ENCODE measurements at places on chromosomes 2 and 18. TPM values are rescaled to one million over a fixed set of nuclear protein-coding genes. Genes with fewer than 3 reads are reported as not detected.
A peak's percentile ranks its signal among the peaks of the same experiment; 100 is the strongest.

DNA sequence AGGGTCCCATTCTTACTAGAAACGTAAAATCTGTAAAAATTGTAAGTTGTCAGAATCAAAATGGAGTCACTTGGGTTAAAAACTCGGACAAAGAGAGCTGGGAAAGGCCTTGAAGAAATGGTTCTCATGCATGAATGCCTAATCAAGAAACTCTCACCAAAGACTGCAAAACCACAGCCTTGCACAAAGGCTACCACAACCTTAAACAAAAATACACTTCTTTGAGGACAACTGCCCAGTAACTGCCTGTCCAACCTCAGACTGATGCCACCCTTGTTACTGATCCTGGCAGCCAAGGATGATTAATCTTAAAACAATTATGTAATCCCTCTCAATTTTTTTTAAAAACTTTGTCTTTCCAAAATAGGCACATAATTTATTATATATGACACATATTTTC, 299.3 kb downstream of the CCDC85A start:
- no peaks in the 10 kb centered on the region for H3K27me3 ChIP-seq
- H3K4me1 ChIP-seq: no peaks in the 10 kb centered on the region
- H3K36me3 ChIP-seq: no peaks in the 10 kb centered on the region
- no peak overlapping the region for H3K4me3 ChIP-seq
- no peak for DNase-seq

DNA sequence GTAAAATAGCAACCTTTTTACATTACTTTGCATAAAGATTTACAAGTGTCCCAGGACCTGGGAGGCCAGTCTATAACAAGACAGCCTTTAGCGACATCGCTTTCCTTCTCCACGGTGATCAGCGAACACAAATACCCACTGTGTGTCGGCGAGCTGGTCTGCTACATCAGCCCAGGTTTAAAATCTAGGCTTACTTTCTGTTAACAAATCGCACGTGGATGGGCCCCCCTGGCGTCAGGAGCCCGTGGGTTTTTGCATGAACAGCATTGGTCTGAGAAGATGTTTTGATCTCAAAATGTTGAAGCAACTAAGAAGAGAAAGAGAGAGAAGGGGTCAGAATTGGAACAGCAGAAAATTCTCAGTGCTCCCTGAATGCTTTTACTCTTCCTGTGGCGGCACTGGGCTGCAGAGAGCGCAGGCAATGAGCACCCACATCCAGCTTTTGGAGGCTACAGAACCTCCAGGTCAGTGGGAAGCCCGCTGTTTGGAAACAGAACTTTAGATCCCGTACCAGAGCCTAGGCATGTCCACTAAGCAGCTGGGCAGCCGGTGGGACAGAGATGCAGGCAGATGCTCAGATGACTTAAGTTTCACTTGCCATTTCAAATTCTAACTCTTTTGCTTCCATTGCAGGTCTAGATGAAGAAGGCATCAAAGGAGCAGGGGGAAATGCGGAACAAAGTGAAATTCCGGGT, 32.9 kb downstream of the CYP27C1 start:
- H3K27ac ChIP-seq: no peak overlapping the region
- no peaks in the 10 kb centered on the region for H3K4me1 ChIP-seq
- H3K27me3 ChIP-seq: no peaks in the 10 kb centered on the region
- H3K4me3 ChIP-seq: no peak overlapping the region
- 0 out of 2 replicates have a peak, but pooled peaks cover 4% of the 10 kb centered on the region for H3K36me3 ChIP-seq

DNA sequence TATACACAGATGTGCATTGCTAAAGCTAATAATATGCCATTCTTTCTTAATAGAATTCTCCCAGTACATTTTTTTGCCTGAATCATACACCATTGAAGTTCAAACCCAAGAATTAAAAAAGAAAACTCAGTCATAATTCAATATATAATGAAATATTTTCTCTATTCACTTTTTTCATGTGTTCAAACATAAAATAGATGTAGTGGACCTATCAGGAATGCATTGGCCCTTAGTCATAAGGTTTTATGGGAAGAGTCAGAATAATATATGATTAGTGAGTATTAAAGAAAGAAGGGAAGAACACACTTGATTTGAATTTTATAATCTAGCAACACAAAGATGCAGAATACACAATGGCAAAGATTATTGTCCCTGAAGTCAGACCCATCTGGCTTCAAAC, 297.0 kb upstream of the COL3A1 start:
- DNase-seq: no peak
- no peaks in the 10 kb centered on the region for H3K36me3 ChIP-seq
- H3K27ac ChIP-seq: no peak overlapping the region
- H3K4me3 ChIP-seq: no peak overlapping the region
- H3K4me1 ChIP-seq: no peaks in the 10 kb centered on the region

HNMT gene
- total RNA-seq: 16.6 TPM

DNA sequence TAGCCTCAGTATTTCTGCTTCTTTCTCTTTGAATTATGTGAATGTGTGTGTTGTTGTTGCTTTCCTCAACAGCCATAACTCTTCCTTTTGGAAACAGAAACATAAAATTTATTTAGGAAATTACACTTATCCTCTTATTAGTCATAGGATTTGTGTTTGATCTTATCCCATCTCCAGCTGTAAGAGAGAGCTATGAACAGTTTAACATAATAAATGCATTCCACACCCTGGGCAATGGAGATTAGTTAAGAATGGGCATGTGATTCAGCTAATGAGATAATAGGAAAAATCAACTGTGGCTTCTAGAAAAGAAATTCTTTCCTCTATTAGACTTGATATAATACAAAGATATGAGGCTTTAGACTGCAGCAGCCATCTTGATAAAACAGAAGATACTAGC, 55.0 kb downstream of the SCN7A start:
- H3K27ac ChIP-seq: no peak overlapping the region
- DNase-seq: no peak
- no peaks in the 10 kb centered on the region for H3K27me3 ChIP-seq
- H3K4me3 ChIP-seq: no peak overlapping the region

- no peak overlapping the region for H3K27ac ChIP-seq
- no peak overlapping the region for H3K4me3 ChIP-seq
- H3K36me3 ChIP-seq: no peaks in the 10 kb centered on the region
- no peak for DNase-seq
- no peaks in the 10 kb centered on the region for H3K27me3 ChIP-seq
Observed at GRCh38 chr18:32930695-32931301, 158.0 kb upstream of the KLHL14 start.

ALPP gene
- 47.5 TPM for total RNA-seq

DNA sequence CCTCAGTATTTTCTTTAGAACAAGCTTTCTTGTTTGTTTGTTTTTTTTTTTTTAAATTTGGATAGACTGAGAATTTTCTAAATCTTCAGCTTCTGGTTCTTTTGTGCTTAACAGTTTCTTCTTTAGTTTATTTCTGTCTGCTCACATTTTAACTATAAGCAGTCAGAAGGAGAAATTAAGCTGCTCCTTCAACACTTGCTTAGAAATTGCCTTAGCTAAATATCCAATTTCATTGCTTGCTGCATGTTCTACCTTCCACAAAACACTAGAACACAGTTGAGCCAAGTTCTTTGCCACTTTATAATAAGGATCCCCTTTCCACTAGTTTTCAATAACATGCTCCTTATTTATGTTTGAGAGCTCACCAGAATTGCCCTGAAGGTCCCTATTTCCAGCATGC, 57.7 kb downstream of the NBEAL1 start:
- H3K36me3 ChIP-seq: peaks cover 4% of the 10 kb centered on the region
- peaks cover 5% of the 10 kb centered on the region for H3K4me1 ChIP-seq
- H3K27me3 ChIP-seq: no peaks in the 10 kb centered on the region
- H3K27ac ChIP-seq: no peak overlapping the region

- H3K4me3 ChIP-seq: no peak overlapping the region
- DNase-seq: no peak
- no peaks in the 10 kb centered on the region for H3K36me3 ChIP-seq
- H3K27ac ChIP-seq: no peak overlapping the region
- no peaks in the 10 kb centered on the region for H3K27me3 ChIP-seq
Observed at GRCh38 chr2:29000481-29000880, 19.4 kb downstream of the TOGARAM2 start.

DYSF gene
- 10.6 TPM for total RNA-seq

DNA sequence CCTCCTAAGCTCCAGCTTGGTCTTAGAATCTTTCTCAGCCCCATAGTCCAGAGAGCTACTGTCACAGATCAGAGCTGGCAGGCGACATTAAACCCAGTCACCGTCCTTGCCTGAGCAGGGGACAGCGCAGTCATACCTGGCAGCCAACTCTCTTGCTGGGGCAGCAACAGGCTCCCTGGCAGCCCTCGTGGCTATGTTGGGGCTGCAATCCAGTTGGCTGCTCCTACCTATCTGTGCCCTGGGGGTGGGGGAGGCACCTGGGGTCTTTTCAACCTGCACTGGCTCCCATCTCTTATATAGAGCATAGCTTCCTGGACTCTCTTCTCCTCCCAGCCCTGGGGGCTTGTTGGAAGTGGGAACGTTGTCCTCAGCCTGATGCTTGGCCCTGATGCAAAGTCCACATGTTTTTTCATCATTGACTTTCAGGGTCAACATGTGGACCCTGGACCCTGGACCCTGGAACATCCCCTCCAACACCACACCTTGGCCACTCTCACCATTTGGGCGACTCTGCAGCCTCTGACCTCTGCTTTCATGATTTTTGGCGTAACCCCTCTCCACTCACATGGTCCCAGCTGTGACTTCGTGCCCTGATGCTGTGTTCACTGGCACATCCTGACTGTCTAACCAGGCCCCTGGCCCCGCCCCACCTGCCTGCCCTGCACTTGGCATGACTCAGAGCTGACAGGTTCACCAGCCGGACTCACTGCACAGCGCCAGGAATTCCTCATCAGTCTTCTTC, 45.6 kb downstream of the ATOH8 start:
- H3K27ac ChIP-seq: no peak overlapping the region
- peak; percentile 73 for DNase-seq
- no peaks in the 10 kb centered on the region for H3K36me3 ChIP-seq
- H3K4me3 ChIP-seq: no peak overlapping the region
- peaks cover 10% of the 10 kb centered on the region for H3K4me1 ChIP-seq

NT5C1B gene
- not detected for total RNA-seq

- H3K27ac ChIP-seq: no peak overlapping the region
- H3K4me3 ChIP-seq: no peak overlapping the region
- peak; percentile 62 for DNase-seq
- H3K4me1 ChIP-seq: peaks cover 45% of the 10 kb centered on the region
Observed at GRCh38 chr2:216632346-216632951, 771 bp upstream of the IGFBP2 start.

DNA sequence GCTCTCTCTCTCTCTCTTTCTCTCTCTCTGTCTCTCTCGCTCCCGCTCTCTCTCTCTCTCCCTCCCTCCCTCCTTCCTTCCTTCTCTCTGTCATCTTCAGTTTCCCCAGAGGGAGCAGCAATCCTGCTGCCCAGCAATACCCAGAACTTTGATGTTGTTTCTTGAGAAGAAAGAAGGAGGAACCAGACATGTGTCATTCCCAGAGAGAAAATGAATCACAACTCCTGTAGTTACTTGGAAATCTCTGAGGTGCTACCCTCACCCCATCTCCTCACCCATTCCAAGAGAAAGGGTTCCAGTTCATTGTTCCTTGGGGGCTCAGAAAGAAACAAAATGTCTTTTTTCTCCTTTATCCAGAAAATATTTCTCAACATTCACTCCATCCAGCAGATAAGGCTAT, 449.1 kb downstream of the TNS1 start:
- no peaks in the 10 kb centered on the region for H3K27me3 ChIP-seq
- H3K4me3 ChIP-seq: no peak overlapping the region
- no peak for DNase-seq
- no peaks in the 10 kb centered on the region for H3K4me1 ChIP-seq
- no peak overlapping the region for H3K27ac ChIP-seq

DNA sequence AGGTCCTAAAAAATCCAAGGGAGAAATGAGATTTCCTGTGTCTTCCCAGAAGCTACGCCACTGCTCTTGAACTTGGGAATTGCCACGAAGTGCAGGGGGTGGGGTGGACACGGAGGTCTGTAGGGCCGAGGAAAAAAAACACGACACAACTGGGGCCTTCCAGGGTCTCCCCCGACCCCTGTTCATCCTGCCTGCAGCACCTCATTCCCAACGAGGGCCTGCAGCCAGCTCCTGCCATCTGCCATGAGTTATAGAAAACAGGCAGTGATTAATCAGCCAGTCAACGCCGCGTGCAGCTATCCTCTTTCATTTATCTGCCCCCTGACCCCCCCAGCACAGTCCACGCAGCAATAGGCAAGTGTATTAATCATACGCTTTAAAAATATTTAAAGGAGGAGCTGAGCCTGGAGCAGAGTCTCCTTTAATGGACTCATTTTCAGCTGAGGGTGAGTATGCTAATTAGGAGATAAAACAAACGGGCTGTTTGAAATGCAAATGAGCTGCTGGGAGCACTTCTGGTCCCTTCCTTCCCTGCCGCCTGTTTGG, 209.9 kb downstream of the TFCP2L1 start:
- no peak overlapping the region for H3K27ac ChIP-seq
- no peaks in the 10 kb centered on the region for H3K27me3 ChIP-seq
- H3K36me3 ChIP-seq: no peaks in the 10 kb centered on the region

DNA sequence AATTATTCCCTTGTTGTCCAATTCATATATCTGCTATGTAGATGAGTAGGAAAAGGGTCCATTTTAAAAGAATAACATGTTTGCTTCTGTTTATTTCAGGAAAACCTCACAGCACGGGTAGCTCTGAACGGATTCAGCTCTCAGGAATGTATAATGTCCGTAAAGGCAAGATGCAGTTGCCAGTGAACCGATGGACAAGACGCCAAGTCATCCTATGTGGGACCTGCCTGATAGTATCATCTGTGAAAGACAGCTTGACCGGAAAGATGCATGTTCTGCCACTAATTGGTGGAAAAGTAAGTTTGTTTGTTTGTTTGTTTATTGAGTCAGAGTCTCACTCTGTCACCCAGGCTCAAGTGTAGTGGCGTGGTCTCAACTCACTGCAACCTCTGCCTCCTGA, 114.6 kb downstream of the PHLPP1 start:
- H3K36me3 ChIP-seq: 0 out of 2 replicates have a peak, but pooled peaks cover 6% of the 10 kb centered on the region
- no peak for DNase-seq
- no peak overlapping the region for H3K4me3 ChIP-seq
- no peak overlapping the region for H3K27ac ChIP-seq

PAX8 gene
- 6.4 TPM for total RNA-seq
